Cardiac ventricle fibroblast (primary cell): ENCODE measurements at places on chromosomes 5 and 9. TPM values are rescaled to one million over a fixed set of nuclear protein-coding genes. Genes with fewer than 3 reads are reported as not detected.

CDC25C gene
- total RNA-seq = 0.83 and 0.94 TPM in 2 replicates

OTP gene
- total RNA-seq = not detected in 2 replicates

PHAX gene
- 35.1 and 52.8 TPM in 2 replicates for total RNA-seq

PCDHA11 gene
- not detected in 2 replicates for total RNA-seq

NEUROG1 gene
- total RNA-seq = not detected in 2 replicates

DAPK1 gene
- 19.5 and 21.1 TPM in 2 replicates for total RNA-seq

TMEM174 gene
- total RNA-seq = not detected in 2 replicates

GHR gene
- total RNA-seq = 4.6 and 5.2 TPM in 2 replicates

ZDHHC11B gene
- 0.31 TPM in 1 of 2 replicates, not detected in the other for total RNA-seq

PLEKHG4B gene
- total RNA-seq = not detected in 2 replicates

PCDHB10 gene
- 0.56 and 1.2 TPM in 2 replicates for total RNA-seq

TMEM252 gene
- total RNA-seq = not detected in 2 replicates

FOXD1 gene
- 0.44 and 1.1 TPM in 2 replicates for total RNA-seq

GADD45G gene
- total RNA-seq = 0.64 and 1.6 TPM in 2 replicates

ACTBL2 gene
- not detected in 2 replicates for total RNA-seq

CCDC127 gene
- 6.0 and 6.1 TPM in 2 replicates for total RNA-seq

FOXD4L6 gene
- total RNA-seq = 0.19 TPM in 1 of 2 replicates, not detected in the other

CCL19 gene
- total RNA-seq = 0.98 TPM in 1 of 2 replicates, not detected in the other
